ENCODE measurements at places on chromosomes 3 and 15.

DNA sequence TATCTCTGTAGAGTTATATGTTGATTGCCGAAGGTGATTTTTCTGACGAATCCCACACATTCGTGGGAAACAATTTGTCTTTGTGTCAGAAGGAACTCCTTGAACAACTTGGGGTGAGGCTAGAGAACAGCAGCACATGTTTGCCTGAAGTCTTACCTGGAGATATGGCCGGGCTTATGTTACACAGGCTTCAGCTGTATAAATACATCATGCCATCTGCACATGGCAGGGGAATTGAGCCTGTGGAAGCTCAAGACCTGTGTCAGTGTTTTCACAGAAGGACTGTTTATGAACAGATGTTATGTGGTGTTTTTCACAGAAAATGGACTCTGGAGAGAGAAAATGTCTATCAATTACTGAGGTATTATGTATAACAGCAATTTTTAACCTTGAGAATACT is 203.6 kb upstream of the MDFIC2 start:
- no peak for DNase-seq

DNA sequence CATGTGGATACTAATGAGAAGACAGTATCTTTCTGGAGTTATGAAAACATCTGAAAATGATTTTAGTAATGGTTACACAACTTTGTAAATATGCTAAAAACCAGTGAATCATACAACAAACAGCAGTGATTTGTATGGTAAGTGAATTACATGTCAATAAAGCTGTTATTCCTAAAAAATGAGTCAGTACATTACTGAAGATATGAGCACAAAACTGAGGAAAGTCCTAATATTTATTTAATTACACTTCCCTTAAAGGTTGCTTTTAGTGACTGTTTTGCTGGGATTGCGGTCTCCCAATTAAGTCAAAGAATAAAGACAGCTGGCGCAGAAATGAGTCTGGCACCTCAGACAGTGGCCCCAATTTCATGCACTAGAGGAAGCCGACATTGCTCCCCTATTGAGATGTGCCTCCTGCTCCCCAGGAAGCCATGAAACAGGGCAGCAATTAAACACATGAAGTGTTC is 50.9 kb upstream of the FSIP1 start:
- no peak for DNase-seq

DNA sequence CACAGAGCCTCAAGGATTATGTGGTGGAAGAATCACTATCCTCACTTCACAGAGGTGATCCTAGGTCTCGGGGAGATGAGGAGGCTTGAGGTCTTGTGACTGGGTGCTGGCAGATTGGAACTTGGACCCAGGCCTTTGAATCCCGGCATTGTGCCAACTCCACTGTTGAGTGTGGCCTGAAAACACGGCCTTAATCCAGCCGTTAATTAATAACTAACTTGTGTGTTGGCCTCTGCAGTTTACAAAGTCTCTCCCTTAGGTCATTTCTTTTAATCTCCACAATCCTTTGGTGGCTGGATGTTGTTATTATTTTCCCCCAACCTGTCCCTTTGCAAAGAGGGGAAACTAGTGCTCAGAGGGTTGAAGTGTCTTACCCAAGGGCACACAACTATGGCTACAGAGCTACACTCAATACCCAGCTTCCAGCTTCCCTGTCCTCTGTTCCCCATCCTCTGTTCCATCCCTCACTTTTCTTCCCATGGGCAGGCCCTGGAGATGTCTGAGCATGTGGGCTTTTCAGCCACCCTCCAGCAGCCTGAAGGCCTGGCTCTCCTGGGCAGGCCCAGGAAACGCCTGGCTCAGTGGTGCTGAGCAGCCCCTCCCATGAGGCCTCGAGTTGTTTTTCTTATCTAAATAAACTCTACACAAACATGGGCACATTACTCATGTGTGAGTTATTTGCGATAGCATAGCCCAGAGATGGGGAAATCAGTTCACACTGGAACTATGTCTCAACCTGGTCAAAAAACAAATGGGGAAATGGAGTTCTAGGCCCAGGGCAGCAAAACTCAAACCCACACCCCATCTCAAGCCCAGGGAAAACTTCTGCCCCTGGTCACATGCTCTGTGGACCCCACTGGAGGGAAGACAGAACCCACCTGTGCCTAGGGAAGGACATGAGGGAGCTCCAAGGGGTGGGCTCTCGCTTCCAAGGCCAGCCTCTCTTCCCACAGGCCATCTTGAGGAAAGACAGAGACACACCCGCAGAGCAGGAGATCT is 16.8 kb upstream of the SMAD3 start:
- DNase-seq: peak; percentile 100

DNA sequence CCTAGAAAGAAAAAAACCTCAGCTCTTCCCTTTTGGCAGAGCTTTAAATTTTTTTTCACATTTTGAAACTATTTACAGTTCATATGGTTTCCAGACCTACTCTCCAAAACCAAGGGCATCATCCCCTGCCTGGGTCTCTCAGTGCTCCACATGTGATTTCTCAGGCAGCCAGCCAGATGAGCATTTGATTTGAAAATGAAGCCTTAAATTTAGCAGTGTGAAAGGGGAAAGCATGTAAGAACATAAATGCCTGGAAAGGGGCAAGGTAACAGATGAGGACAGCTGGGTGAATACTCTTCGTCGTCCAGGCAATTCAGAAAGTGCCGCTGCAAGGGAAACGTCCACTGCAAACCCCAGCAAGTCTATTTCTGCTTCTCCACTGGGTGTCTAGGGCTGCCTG is 94.8 kb downstream of the ATP8B4 start:
- DNase-seq: no peak

- no peak for DNase-seq
These were observed 23.9 kb upstream of the PLSCR4 start for GRCh38 chr3:146274833-146275232.

DNA sequence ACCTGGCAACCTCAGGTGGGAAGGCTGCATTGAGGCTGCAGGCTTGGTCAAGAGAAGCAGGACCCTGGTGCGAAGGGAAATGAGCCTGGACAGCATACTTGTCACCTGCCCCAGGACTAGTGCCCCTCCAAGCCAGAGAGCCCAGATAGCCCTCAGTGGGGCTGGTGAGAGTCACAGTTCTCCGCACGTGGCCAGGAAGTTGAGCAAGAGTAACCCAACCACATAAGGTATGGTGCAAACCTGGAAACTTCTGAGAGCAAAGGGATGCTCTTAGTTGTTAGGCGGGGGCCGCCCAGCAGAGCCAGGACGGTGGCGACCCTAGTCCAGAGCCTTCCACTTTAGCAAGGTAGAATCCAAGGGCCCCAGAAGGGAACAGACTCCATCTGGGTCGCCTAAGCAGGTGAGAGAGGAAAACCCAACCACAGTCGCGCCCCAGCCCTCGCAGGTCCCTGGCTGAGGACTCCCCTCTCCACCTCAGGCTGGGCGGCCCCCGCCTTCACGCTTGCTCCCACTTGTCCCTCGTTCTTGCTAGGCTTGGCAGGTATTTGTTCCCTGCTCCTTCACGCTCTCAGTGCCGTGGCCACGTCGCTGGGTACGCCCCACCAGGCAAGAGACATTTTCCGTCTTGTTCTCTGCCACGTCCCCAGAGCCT is 1.1 kb upstream of the VPS18 start:
- no peak for DNase-seq

DNA sequence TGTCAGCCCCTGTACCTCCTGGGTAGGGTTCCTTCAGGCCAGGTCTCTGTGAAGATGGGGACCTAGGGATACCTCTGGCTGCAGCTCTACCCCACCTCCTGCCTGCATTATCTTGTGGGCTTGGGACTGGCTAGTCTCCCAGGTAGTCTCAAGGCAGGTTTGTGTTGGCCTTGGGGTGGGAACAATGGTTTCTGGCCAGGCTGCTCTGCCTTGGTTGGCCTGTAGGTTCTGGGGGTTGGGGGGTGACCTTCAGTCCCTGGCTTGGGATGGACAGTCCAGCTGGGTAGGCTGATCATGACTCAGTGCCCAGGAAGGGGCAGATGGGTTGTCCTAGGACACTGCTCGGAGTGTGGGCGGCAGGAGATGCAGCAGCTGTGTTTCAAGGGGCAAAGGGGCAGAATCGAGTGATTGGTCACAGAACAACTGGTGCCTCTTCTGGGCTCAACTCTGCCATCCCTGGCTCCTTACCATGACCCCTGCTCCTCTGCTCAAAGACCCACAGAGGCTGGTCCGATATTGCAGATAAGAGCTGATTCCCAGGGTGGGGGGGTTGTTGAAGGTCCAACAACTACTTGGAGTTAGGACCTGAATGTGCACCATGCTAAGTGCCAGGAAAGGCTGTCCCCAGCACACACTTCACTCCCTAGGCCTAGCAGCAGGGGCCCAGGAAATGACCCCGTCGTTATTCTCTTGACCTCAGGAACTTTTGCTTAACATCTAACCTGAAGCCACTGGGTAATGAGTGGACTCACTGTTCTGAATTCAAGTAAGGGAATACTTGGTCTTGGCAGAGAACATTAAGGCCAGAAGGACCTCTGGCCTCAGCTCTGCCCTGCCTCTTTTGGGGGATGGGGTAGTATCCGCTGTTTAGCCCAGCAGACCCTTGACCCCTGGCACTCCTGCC is 18.1 kb upstream of the BSN start:
- DNase-seq: no peak

DNA sequence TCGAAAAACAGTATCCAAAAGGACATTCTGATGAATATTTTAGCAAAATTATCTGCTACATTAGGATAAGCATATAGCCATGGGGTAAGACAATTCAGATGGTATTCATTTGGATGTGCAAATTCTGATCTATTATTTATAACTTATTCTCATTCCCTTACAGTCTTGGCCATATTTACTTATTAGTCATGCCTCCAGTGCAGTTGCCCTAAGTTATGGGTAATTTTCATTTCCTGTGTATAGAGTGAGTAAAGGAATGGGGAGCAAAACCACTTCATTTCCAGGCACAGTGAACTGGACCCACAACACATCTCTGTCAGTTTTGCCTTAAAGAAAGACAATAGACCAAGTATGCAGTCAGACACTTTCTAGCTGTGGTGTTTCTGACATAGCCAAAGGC is 134.3 kb downstream of the POLQ start:
- DNase-seq: no peak

GRCh38 chr3:29070959-29071634 is 209.8 kb upstream of the RBMS3 start:
- DNase-seq: peak; percentile 64

- DNase-seq: no peak
These were observed 423.2 kb downstream of the EPHB1 start for GRCh38 chr3:135218304-135218703.

- DNase-seq: no peak
These were observed 81.1 kb downstream of the IQCH start for GRCh38 chr15:67335534-67336222.

DNA sequence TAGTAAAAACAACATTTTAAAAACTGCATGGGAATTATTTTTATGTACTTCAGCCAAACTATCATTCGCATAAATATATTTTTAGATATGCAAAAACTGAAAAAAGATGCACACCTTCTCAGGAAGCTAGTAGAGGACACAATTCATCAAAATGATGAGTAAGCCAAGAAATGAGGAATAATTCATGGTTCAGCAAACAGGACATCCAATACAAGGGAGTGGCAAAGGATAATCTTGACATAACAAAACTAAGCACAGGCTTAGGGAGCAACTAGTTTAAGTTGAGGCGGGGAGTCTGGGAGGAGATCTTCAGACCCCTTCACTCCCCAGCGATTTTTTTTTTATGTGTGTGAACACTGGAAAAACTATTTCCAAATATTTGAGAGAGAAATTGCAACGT is 93.7 kb downstream of the ZNF280D start:
- DNase-seq: no peak

DNA sequence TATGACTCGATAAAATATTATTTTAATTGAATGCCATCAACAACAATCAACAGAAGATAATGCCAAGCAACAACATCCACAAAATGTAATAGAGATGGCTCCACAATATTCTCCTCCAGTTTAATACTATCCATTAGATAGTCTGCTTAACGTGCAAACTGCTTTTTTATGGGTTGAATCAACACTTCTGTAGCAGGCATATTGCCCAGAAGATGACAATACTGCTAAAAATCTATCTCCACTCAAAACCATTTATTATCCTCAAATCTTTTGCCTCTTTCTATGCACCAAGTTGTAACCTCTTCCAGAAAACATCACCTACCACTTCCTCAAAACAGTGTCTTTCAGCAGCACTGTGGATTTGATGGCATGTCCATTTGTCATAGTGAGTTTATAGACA is 295.7 kb upstream of the LMCD1 start:
- no peak for DNase-seq

DNA sequence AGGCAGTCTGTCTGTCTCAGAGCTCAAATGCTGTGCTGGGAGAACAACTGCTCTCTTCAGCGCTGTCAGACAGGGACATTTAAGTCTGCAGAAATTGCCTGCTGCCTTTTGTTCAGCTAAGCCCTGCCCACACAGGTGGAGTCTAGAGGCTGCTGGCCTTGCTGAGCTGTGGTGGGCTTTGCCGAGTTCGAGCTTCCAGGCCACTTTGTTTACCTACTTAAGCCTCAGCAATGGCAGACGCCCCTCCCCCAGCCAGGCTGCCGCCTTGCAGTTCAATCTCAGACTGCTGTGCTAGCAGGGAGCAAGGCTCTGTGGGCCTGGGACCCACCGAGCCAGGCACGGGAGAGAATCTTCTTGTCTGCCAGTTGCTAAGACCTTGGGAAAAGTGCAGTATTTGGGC is 25.0 kb upstream of the RPP14 start:
- no peak for DNase-seq

GRCh38 chr15:69627548-69628158 is 175.0 kb downstream of the RPLP1 start:
- no peak for DNase-seq

DNA sequence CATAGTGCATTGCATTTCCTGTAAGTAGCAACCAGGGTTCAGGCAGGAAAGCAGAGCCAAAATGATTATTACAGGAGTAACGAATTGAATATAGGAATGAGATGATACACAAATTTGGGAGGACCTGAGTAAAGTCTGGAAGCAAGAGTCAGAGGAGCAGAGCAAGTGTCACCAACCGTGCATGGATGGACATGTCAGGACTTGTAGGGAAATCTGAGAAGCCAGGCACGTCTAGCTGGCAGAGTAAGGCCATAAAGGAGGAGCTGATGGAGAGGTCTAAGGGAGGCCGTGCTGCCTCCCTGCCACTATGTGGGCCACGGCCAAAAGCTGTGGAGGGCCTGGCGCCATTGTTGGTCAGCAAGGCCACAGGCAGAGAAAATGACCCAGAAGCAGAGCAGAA is 22.4 kb downstream of the GJD2 start:
- no peak for DNase-seq

- DNase-seq: no peak
These were observed 45.8 kb upstream of the ATP13A3 start for GRCh38 chr3:194532591-194532990.

DNA sequence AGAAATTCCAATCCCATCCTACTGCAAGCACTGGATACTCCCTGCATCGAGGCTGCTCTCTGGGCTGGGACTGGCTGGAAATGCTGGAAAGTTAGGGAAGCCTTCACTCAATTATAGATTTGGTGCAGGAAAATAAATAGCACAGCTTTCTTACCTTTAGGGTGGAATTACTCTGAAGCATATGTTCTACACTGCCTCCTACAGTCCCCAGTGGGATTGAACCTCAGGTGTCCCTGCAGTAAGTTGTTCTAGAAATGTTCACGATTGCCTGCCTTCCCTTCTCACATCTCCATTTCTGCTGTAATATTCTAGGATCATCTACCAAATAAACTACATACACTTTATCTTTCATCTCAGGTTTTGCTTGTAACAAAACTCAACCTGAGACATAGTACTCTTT is 536.7 kb upstream of the LMCD1 start:
- DNase-seq: no peak

All from NCI-H226 (cell line).